ENCODE measurements at places on chromosomes 7 and 10.

DNA sequence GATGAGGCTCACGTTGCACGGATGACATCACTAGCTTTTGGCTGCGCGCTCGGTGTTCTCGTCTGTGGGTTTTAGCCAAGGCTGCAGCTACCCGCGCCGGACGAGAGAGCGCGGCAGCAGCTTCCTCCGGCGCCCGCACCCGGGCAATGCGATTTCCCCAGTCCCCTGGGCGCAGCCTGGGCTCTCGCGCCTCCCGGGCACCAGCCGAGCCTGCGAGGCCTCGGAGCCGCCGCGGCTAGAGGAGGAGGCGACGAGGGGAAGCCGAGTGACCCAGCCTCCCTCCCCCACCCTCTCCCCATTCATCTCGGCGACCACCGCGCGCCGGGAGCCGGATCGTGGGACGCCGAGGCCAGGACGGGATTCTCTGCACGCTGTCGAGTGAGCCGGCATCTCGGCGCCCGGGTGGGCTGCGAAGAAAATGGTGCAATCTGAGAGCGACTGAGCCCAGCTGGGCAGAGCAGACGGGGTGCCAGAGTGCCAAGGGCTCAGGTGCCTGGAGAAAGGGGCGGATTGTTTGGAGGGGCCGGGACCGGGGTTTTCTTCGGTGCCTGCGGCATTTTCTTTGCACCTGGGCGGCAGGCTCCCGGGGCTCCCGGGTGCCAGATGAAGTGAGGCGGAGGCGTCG is 1.2 kb upstream of the TMEM178B start:
- no peak for DNase-seq

GRCh38 chr10:22381262-22381661 is 36.0 kb downstream of the SPAG6 start:
- no peak for DNase-seq

DNA sequence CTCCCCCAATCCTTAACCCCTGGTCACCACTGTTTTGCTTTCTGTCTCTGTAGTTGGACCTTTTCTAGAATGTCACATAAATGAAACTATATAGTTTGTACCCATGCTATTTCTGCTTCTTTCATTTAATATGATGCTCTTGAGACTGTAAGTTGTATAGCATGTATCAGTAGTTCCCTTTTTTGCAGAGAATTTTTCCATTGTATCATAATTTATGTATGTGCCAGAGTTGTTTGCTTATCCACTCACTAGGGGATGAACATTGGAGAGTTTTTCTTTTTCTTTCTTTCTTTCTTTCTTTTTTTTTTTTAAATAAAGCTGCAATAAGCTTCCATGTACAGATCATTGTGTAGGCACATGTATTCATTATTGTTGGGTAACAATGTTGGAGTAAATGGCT is 544.8 kb downstream of the CNTNAP2 start:
- no peak for DNase-seq

- no peak for DNase-seq
Observed at GRCh38 chr7:28960071-28960840, 2.1 kb upstream of the TRIL start.

GRCh38 chr10:58897236-58897635 is 279.2 kb upstream of the PHYHIPL start:
- no peak for DNase-seq

- no peak for DNase-seq
Observed at GRCh38 chr7:5234852-5235831, 45.1 kb downstream of the WIPI2 start.

DNA sequence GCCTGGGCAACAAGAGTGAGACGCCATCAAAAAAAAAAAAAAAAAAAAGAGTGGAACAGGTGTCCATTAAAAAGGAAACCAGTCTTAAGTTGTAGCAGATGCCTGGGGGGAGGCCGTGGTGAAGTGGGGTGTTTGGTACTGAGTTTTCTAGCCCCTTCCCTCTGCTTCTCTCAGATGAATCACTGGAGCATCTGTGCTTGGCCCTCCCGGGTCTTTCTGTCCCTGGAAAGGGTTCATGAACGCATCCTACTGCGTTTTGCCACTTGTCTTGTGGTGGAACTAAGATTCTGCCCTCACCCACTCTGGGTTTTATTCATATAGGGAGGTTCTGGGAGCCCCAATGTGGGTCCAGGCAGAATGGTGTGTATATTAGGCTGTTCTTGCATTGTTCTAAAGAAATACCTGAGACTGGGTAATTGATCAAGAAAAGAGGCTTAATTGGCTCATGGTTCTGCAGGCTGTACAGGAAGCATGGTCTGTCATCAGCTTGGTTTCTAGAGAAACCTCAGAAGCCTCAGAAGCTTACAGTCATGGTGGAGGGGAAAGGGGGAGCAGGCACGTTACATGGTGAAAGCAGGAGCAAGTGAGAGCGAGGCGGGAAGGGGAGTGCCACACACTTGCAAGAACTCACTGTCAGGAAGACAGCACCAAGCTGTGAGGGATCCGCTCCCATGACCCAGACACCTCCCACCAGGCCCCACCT is 63.5 kb downstream of the CAMK1D start:
- no peak for DNase-seq

DNA sequence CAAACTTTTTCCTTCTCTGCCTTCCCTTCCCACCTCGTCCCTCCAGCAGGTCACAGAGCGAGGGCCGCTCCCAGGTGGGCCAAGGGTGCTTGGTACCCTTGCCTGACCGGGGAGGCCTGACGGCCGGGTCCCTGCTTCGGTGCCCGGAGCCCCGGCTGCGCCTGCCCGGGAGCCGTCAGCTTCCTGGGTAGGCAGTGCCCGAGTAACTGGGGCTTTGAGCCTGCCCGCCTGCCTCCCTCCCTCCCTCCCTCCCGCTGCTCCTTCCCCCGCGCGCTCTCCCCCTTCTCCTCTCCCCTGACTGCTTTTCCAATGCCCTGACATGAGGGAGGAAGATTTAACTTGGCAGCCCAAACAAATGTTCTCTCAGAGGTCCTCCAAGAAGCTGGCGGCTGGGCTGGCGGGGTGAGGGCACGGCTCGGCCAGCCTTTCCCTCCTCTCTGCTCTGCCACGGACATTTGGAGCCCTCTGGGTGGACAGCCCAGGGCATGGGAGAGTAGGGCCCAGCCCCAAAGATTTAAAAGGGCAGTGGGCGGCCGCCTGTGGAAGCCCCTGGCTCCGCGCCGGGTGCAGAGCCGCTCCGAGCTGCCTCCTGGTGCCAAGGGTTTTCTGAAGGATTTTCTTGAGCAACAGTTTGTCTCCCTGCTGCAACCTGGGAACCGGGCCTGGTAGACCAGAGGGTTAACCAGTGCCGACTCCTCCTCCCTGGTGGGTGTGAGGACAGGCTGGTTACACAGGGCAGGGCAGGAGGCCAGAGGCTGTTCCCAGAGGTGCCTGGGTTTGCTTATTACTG is 2.0 kb downstream of the ZMIZ1 start:
- DNase-seq: no peak

DNA sequence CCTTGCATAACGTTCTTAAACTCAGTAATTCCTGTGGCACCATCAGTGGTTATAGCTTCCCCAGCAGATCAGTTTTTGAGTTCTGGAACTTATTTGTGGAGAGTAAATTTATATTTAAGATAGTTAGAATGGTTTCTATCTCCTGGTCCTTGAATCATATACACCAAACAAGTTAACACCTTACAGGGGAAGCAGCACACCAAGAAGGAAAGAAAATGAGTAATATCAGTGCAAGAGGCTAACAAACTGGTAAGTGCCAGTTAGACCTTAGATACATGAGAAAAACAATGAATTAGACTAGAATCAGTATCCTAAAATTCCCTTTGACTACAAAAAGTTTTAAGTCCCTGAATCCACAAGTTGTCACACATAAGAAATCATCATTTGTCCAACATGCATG is 54.2 kb downstream of the ABI1 start:
- DNase-seq: no peak

DNA sequence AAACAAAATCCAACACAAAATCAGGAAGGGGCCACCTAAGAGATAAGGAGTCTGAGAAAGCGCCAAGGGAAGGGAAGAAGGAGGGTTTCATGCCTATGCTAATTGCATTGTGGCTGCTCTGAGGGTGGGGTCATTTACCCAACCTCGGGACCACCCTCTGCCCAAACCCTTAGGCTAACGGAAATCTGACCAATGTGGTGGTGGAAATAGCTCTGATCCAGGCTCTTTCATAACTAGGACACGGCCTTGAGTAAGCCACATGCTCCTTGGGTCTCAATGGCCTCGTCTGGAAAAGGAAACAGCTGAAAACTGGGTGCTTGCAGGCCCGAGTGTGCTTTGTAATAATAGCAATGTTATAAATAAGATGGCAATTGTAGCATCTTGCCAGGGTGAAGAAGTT is 14.9 kb upstream of the SRGN start:
- DNase-seq: no peak

DNA sequence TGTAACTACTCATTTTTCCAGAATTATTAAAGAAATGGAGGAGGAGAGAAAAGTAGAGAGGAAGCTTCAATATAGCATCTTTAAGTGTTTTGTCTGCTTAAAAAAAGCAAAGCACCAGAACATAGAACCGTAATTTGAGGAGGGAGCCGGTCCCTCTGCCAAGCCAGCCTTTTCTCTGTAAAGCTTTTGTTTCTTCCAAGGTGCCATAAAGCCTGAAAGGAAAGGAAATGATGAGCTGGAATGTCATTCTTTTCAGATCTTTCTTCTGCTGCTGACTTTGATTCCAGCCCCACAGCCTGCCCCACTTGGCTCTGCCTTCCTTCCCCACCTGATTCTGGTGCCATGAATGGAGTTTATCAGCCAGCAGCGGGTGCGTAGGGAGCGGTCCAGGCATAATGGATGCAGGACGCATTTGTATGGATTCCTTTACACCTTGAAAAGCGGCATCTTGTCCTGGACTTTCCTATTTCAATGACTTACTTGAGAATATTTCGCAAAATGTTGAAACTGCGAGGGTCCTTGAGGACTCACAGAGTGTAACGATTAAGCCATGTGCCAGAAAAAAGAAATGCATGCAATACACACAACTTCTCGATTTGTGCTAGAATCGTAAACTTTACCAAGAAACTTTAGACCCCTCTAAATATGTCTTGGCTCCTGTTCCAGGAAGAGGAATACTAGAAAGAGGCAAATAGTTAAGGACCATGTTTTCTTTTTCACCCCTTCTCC is 569.5 kb upstream of the MGMT start:
- DNase-seq: no peak

DNA sequence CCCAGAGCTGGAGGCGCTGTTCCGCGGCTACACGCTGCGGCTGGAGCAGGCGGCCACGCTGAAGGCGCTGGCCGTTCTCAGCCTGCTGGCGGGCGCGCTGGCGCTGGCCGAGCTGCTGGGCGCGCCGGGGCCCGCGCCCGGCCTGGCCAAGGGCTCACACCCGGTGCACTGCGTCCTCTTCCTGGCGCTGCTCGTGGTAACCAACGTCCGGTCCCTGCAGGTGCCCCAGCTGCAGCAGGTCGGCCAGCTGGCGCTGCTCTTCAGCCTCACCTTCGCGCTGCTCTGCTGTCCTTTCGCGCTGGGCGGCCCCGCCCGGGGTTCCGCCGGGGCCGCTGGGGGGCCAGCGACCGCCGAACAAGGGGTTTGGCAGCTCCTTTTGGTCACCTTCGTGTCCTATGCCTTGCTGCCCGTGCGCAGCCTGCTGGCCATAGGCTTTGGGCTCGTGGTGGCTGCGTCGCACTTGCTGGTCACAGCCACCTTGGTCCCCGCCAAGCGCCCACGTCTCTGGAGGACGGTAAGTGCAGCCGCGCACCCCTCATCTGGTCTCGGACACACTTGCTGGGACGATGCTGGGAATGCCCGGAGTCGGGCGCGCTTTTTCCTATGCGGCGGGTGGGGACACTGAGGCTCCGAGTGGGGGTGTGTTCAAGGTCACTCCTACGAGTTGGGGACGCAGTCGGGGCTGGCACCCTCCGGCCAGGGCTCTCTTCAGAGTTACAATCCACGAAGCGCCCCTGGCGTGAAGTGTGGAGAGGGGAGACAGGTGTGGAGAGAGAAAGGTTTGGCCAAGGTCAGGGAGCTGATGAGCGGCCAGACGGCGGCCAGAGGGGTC is 717 bp downstream of the ADCY1 start:
- DNase-seq: no peak

- DNase-seq: no peak
Observed at GRCh38 chr10:133614830-133615580, 11.6 kb downstream of the FRG2B start.

DNA sequence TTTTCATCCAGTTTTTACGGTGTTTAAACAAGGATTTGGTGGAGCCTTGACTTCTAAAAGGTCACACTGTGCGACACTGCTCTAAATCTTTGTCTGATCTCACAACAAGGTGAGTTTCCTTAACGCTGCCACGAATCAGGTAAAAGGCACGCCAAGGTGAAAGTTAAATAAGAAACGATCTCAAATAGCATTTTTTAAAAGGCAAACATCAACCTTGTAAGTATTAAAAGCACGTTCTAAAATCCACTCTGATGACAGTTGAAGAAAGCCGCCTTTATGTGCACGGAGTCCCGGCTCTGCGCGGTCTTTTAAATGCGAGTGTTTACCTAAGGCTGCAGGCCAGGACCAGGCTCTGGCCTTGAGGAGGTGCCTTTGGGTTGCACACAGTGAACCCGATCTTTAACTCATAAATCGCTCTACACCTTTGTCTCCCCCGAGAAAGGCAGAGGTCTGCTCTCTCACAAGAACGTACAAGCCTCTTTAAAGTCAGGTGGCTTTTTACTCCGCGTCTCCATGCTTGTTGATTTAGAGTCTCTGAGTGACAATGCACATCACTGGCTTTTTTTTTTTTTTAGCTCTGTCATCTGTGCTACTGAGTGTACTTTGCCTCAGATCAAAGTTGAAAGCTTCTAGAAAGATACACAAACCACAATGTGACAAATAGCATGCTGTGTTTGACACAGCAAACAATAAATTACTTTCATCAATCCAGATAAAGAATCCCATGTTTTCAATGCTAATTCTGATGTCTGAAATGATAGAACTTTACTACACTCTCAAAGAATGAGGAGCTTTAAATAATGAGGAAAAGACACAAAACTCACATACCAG is 25.9 kb upstream of the RNF32 start:
- no peak for DNase-seq

- DNase-seq: no peak
Observed at GRCh38 chr10:87826653-87827052, 8.6 kb upstream of the ATAD1 start.

- DNase-seq: no peak
Observed at GRCh38 chr7:100825215-100825671, 2.1 kb downstream of the EPHB4 start.

- DNase-seq: no peak
Observed at GRCh38 chr7:85897967-85898366, 711.1 kb upstream of the SEMA3D start.

GRCh38 chr10:30114401-30114800 is 55.0 kb upstream of the JCAD start:
- DNase-seq: no peak

DNA sequence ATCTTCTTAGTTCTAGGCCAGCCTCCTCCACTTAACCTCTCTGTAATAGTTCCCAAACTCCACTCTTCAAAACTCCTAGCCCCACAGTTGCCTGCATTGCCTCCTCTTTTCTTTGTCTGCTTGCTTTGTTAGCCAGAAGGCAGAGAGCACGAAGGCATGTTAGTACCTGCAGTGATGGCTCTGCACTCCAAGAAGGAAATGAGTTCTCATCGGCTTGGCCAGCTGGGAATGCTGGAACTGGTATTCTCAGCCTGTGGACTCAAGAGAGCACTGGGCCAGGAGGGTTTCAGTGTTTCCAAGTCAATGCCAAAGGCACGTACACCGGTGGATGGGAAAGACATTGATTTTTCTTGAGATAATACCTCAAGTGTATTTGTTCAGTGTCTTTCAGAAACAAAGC is 66.3 kb upstream of the HABP2 start:
- no peak for DNase-seq

- DNase-seq: no peak
Observed at GRCh38 chr7:86904949-86905834, 154.3 kb downstream of the ELAPOR2 start.

- DNase-seq: no peak
Observed at GRCh38 chr7:51325908-51326307, 9.3 kb upstream of the COBL start.

- no peak for DNase-seq
Observed at GRCh38 chr10:131979821-131980270, 1.9 kb downstream of the BNIP3 start.
